ENCODE measurements at places on chromosomes 16 and 17.
A peak's percentile ranks its signal among the peaks of the same experiment; 100 is the strongest.

GRCh38 chr17:5975661-5976060 is 94.5 kb upstream of the WSCD1 start:
- DNase-seq, result no peak

DNA sequence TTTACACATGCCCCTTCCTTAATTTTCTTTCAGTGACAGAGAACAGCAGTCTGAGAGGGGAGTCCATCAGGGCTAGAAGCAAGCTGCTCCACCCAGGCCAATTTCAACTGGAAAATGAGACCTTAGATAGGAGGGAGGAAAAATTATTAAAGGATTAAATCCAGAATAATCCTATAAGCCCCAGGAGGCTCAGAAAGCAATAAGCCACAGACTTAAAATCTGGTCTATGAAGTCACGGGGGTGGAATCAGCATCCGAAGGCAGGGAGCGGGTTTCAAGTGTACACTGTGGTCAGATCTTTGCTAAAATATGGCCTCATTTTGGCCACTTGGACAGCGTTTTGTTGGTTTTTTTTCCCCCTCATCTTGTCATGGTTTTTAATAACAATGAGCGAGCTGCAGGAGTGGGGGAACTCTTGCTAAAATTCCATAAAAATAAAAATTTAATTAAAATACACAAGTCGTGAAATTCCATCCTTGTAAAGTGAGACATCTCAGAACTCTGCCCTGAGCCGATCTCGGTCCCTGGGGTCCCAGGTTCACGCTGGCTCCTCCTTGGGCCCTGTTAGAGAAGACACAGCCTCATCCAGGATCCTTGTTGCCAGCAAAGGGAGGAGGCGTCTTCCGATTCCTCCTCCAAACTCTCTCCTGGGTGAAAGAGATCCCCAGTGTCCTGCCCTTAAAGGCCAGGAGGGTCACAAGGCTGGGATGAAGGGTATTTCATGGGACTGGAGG is 51.6 kb upstream of the ETV4 start:
- no peak for DNase-seq

GRCh38 chr17:40103071-40103661 is 2.8 kb upstream of the NR1D1 start:
- no peak for DNase-seq

GRCh38 chr17:75881678-75882454 is 3.5 kb upstream of the TRIM47 start:
- DNase-seq, result no peak

DNA sequence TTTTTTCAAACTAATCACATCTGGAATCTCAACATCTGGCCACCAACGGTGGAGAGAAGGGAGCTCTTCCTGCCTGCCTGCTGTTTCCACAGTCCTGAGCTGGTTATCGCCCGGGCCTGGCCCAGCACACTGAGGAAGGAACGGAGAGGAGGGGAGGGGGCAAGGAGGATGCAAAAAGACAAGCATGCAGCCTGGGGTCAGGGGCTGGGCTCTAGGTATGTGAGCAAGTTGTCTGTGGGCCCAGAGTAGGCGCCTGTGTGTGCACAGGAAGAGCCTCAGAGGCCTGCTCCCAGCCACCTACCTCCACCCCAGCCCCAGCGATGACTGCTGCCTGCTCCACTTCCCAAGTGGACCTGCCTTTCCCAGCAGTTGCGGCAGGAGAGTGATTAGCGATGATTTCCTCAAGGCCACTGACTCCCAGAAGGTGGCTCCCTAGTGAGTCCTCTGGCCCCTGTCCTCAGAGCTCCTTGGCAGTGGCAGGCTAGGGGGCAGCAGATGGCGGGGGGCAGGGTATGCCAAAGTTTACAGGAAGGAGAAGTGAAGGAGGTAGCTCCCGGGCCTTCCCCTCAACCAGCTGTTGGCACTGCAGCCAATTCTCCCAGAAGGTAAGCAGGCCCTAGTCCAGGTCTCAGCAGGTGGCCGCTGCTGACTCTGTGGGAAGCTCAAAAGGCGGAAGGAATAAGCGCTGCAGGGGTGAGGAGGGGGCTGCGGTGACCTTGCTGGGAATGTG is 27.0 kb upstream of the RASD1 start:
- DNase-seq, result no peak

- no peak for DNase-seq
Measured at GRCh38 chr17:76276461-76277299, 11.5 kb downstream of the UBALD2 start.

DNA sequence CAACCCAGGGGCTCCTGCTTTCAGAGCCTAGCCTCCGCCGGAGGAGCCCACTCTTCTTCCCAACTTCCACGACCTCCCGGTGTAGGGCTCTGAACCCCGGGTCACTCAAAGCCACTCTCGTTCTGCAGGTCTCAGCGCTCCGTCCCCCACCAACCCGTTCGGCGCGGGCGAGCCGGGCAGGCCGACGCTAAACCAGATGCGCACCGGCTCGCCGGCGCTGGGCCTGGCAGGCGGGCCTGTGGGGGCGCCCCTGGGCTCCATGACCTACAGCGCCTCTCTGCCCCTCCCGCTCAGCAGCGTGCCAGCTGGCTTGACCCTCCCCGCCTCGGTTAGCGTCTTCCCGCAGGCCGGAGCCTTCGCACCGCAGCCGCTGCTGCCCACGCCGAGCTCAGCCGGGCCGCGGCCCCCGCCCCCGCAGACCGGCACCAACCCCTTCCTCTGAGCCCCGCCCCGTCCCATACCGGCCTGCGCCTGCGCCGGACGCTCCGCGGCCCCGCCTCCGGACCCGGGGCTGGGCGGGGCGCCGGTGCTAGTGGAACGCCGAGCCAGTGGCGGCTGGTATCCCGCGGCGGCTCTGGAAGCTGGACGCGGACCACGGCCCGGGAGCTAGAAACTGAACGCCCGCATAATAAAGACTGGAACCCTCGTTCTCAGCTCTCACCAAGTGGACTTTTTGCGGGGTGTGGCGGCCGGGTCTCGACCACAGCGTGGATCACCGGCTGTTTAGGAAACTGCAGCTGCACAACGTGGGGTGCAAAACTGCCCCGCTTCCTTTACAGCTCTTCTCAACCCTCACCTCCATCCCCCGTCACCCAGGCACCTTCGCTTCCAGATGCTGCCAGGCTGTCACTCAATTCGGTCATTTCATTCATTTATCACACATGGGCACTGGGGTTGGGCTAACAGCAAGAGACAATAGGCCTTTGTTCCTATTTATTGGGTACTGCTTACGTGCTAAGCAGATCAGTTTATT is 5.0 kb upstream of the SPATA20 start:
- DNase-seq, result no peak

DNA sequence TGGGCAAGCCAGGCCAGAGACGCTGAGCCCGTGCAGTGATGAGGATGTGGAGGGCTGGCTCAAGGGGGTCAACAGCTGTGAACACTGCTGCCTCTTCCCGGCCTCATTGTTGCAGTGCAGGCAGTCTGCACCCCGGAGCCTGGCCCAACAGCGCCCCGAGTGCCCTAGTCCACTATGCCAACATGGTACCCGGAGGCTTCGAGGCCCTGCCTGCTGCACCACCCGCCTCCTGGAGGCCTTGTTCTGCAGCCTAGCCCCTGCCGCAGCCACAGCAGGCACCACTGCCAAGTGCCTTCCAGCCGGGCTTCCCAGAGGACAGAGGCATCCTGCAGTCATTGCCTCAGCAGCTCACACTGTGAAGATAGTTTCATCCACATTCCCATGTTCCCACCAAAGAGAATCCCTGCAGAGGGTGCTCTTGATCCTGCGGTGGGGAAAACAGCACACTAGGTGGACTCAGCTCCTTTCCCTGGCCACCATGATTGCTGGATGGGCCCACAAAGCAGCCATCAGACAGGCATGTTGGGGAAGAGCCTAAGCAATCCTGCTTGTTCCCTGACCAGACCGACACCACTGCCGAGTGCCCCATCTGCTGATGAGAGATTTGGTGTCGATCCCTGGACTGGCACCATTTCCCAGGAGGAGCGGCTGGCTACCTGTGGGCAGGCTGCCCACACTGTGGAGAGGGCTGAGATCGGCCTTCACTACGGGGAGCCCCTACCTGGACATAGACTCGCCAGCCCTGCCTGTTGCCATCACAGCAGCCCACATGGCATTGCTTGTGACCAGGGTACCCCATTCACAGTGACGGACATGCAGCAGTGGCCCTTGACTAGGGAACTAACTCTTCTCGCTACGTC is 44.9 kb downstream of the USP22 start:
- no peak for DNase-seq

- no peak for DNase-seq
Measured at GRCh38 chr17:57902800-57903759, 52.1 kb downstream of the CUEDC1 start.

DNA sequence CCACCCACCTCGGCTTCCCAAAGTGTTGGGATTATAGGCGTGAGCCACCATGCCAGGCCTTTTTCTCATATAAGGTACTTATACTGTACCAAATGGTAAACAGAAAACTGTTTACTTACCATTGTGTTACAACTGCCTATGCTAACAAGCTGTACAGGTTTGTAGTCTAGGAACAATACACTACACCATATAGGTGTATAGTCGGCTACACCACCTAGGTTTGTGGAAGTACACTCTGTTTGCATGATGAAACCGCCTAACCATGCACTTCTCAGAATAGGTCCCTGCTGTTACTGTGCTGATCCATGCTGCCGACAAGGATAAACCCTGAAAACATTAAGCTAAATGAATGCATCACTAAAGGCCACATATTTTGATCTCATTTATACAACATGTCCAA is 18.9 kb downstream of the DNAJA2 start:
- no peak for DNase-seq

DNA sequence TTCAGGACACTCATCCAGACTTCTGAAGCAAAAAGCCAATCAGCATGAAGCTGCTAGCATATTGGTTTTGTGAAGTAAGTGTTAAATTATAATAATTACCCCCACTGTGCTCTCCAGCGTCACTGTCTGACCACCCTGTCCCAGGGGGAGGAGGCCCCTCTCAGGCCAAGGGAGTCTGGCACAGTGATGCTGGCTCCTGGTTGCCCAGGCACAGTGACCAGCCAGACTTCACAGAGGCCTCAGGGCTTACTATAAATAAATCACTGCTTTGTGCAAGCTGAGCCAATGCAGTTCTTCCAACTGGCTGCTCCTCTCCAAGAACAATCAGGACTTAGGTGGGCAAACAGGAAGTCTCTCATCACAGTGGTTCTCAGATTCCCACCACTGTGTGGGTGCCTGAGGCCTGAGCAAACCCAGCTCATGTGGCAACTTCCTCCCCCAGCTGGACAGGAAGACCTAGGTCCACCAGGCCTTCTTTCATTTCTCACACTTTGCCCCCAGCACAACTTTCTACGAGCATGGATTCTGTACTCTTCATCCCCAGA is 1.7 kb upstream of the DBNDD1 start:
- DNase-seq, result peak; percentile 15

DNA sequence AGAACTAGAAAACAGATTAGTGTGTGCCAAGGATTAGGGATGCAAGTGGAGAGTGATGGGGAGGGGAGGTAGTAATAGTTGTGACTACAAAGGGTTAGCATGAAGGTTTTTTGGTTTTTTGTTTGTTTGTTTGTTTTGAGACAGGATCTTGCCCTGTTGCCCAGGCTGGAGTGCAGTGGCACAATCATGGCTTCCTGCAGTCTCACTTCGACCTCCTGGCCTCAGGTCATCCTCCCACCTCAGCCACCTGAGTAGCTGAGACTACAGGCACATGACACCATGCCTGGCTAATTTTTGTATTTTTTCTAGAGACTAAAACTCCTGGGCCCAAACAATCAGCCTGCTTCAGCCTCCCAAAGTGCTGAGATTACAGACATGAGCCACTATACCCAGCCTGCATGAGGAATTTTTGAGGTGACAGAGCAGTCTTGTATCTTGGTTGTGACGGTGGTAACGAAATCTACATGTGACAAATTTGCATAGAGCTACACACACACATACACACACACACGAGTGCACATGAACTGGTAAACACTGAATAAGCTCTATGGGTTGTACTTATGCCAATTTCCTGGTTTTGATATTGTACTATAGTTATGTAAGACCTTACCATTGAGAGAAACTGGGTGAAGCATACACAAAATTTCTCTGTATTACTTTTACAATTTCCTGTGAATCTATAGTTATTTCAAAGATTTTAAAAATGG is 59.6 kb upstream of the TOM1L1 start:
- no peak for DNase-seq

DNA sequence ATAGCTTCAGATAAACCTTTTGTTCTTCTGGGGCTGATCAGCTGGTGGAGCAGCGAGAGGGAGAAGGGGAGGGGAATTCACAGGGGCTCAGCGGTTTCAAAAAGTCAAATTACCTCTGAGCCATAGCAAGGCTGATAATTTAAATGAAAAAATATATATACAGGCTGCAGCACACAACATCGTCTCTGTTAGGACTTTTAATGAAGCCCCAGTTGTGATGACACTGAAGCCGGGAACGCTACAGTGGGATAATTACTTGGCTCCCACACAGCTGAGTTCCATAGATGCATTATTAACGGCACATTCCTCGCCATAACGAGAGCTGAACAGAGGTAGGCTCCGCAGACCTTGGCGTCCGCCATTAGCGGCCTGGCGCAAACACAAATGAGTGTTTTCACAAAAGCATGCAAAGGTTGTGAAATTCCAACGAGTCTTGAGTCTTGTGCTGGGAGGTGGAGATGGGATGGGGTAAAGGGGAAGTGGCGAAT is 216.0 kb downstream of the C16orf78 start:
- no peak for DNase-seq

DNA sequence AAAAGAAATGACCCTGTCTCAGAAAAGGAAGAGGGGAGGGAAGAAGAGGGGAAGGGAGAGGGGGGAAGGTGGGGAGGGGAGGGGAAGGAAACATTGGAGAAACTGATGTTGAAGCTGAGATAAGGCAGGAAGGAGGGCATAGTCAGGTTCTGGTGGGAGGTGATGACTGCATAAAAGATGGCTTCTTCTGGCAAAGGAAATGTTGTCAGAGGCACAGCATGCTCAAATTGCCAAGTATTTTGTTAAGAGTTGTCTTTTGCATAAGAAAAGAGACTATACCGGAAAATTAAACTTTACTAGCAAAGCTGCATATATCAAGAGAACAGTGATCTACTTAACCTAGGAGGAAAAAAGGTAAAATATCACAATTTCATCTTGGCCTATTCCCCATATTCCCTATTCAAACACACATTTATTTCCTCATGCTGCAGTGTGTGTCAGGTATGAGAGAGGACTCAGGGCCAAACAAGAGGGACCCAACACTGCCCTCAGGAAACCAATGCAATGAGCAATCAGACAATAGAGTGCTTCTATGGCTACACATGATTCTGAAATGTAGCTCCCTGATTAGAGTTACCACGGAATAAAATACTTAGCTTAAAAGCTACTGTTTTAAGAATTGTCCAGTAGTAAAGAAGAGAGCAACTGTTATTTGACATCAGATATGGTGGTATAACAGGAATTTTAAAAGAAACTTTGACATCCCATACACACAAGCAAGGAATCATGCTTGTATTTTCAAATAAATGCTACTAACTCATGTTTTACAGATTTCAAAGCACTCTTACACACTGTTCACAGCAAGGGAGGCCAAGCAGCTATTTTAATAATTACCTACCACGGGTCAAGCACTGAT is 80.9 kb downstream of the PARN start:
- no peak for DNase-seq

GRCh38 chr17:59018019-59018418 is 88.7 kb downstream of the TRIM37 start:
- DNase-seq, result no peak
